NCI-H510A treated with DMSO at 0.1 percent for 48 hours (cell line): ENCODE measurements at places on chromosomes 13 and 19.

DNA sequence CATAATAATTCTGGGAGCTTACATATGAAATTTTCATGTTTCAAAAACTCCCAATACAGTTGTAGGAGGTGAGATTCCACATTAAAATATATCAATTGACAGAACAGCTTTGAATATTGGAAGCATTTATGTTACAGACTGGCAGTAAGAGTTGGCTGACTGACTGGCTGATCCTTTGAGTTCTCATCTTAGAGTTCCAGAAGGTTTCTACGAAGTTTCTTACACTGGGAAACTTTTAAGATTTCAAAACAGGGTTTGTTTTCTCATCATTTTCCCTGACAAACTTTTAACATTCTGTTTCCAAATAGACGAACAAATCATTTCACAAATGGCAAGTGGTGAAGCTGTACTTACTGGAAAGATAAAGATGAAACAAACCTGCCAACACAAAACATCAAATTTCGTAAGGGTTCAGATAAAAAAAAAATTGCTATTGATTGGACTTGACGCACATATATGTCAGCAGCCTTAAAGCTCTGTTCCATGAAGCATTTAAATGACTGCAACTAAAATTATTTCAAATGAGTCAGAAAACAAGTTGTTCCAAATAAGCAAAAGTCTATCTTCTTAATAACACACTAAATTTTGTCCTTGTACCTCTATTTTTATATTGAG is 243.5 kb downstream of the SUCLA2 start:
- DNase-seq, result no peak

DNA sequence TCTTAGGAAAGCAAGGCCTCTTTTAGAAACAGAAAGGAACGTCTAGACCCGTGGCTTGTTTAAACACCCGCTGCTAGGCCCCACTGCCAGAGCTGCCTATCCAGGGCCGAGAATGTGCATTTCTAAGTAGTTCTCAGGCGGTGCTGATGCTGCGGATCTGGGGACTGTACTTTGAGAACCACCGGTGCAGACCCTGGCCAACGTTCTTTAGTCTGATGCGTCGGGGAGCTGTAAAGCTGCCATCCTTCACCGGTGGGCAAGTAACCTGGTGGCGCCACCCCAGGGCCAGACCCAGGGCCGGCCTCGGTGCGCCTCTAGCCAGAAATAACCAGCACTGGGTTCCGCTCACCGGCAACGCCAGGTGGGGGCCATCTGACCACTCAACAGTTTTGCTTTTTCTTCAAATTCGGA is 47.1 kb downstream of the TGDS start:
- peak; percentile 90 for DNase-seq

DNA sequence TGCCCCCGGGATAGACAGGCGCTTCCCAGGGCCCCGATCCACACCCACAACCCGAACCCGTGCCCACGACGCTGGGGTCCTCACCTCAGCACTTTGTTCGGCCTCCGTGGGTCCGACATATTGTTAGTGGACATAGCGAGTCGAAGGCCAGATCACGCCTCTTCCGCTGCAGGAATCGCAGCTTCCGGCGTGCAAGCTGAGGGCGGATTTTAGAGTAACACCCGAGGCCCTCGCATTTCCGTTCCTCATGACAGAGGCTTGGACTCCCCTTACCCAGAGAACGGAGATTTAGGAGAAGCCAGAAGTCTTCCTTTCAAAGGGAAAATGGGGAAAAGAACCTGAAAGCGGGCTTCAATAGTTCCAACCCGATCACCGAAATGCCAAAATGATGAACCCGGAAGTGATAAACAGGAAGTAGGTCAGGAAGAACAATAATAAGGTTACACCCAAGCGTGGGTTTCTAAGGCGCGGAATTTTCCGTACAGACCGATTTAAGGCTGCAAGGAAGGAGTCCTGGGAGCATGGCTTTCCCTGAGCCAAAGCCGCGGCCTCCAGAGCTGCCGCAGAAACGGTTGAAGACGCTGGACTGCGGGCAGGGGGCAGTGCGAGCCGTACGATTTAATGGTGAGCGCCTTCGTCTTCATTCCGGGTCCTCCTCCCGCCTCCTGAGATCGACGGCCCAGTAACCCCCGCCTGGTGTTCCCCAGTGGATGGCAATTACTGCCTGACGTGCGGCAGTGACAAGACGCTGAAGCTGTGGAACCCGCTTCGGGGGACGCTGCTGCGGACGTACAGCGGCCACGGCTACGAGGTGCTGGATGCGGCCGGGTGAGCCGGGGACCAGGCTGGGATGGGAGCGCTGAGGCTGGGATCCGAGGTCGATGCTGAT is 2.9 kb downstream of the WDR83 start:
- DNase-seq, result peak; percentile 92

GRCh38 chr13:75749407-75749806 is 113.3 kb downstream of the LMO7 start:
- DNase-seq, result no peak

- no peak for DNase-seq
Measured at GRCh38 chr19:43395561-43395960, 19.1 kb upstream of the TEX101 start.

DNA sequence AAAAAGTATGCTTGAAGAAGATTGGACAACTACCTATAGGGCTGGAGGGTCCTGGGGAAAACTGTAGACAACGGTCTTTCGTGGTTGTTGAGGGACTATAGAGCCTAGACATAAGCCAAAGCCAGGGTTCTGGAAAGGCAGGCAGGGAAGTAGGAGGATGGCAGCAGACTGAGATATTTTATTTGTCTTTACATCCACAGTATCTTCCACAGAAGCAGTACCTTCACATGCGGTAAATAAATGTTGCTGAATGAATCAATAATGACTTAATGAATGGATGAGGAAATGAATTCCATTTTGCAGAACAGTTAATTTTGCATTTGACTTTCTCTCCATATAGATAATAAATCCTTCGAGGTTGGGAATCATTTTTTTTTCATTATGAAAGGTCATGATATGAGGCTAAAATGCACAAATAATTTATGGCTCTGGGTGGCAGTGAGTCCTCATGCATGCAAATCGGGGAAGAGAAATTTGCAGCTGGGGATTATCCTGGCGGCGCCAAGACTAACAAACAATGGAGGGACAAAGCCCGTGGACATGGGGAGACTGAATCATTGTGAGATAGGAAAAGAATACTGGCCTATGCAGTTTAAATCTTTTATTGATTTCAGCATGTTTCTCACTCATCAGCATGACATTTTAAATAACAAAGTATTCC is 102.0 kb downstream of the ERCC5 start:
- peak; percentile 1 for DNase-seq

GRCh38 chr13:104414771-104415170 is 1348.6 kb upstream of the SLC10A2 start:
- peak; percentile 67 for DNase-seq

- DNase-seq, result no peak
Measured at GRCh38 chr19:57106722-57107235, 13.0 kb upstream of the USP29 start.

DNA sequence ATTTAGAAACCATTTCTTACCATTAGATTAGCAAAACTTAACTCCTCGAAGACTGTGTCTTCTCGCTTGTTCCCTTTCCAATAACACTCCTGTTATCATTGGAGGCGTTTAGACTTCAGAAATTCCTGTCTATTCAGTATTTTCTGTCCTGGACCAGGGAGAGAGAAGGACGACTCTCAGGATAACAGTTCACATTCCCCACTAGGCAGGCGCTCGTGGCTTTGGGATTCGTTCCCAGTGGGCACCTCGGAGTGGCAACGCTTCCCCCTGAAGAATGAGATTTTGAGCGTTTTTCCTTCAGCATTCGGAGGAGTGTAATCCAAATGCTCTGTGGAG is 429 bp upstream of the ZNF225 start:
- DNase-seq, result no peak

DNA sequence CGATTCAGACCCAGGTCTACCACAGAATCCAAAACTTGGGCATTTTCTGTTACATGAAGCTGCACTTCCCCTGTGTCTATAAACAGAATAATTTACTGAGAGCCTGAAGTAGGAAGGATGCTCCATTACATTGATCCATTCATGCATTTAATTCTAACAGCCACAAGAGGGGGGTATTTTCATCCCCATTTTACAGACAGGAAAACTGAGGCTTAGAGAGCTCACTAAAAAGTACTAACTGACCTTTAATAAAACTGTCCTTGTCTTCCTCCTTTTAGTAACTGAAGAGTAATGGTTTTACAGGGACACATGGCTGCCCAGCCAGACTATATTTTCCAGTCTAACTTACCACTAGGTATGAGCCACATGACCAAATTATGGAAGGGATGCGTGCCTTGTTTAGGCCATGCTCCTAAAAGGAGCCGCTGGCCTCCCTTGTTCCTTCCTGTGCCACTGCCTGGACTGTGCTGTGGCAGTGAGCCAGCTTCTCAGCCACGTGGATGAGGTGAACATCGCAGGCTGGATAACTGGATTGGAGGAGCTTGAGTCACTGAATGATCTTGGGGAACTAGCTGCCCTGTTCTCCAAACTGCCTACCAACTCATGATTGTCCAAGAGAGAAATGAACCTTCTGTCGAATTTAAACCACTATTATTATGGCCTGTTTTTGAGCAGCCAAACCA is 108.3 kb downstream of the DOCK9 start:
- DNase-seq, result no peak

GRCh38 chr19:6608940-6609339 is 18.0 kb upstream of the CD70 start:
- DNase-seq, result no peak

- DNase-seq, result no peak
Measured at GRCh38 chr13:35618565-35619083, 142.1 kb upstream of the MAB21L1 start.

GRCh38 chr13:26230703-26231102 is 8.6 kb upstream of the RNF6 start:
- no peak for DNase-seq

DNA sequence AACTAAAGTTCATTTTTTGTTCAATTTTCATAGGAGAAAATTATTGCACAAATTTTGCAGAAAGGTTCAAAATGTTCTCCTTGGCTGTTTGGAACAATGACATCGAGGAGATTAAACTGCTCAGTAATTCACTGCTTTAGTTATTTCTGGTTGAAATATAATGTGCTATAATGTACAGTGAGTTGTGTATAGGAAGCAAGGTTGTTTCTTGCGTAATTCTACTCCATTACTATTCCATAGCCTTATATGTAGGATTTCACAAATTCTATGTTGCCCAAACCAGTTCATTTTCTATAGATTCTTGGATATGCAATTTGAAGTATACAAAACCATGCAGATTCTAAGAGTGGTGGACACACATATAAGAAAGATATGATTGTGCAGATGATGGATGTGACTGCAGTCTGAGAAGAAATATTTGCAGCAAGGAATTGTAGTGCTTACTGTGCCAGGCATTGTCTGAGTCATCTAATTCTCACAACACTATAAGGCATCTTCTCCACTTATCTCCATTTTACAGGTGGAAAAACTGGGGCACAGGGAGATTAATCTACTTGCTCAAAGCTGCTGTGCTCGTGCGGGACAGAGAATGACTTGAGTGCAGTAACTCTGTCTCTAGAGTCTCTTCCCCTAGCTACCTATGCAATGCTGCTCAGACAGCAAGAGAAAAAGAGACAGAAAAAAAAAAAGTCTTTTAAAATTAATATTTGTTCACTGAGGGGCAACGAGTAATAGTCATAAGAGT is 515.5 kb downstream of the MYO16 start:
- DNase-seq, result no peak

DNA sequence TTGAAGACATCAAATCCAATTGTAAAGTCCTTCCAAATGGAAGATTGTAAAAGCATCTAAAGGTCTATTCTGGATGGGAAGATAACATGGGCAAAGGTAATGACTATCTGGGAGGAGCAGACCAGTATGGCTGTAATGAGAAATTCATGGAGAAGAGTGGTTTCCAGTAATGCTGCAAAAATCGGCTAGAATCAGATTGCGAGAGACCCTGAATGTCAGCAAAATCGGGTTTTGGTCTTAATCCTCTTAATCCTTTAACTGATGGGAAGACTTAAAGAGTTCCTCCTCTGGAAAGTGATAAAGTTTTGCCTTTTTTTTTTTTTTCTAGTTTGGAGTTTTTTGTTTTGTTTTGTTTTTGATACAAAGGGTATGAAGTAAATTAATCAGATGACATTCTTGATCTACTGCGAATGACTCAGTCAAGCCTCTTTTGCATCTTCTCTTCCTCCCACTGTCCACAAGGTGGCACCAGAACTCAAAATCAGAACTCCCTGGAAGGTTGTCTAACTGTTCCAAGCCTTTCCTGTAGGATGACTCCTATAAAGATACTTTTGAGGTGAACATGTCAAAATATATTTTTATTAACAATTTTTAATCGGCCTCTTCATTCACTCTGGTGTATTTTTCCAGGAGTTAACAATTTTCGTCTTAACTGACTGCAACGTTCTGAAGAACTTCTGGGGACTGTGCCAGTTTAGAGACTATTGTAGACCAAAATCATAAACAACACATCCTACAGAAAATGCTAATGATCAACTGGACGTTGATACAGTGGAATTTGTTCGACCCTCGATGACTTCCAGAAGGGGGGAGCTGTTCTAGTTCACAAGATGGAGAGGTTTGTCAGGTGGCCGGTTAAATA is 213.3 kb upstream of the MIR17HG start:
- DNase-seq, result peak; percentile 62

DNA sequence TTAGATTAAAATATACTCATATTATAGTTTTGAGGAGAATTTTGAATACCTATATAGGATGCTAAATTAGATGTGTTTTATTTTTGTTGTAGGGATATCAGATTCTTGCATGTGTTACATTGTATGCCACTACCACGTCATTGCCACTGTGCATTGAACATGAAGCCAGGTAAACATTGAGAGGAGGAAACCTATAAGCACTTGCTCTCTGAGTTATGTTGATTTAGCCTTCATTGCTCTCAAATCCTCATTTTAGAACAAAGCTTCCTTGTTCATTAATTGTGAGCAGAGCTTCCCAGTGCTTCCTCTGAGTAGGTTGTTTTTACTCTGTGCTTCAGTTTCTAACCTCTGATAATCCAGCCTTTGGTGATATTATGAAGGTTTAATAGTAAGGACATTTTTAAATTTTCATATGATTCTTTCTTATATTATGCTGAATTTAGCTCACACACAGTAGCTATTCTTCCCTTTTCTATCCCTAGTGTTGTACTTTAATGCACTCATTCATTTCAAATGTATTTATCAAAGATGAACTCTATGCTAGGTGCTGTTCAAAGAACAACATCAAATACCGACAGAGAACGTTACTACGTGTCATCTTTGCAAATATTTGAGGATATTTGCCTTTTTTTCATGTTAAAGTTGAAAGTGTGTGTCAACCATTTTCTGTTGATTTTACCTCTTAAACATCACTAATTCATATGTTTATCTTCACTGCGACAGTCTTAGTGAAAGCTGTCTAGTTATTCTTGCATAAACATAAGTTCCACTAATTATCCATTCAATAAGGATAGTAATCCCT is 1448.0 kb upstream of the MIR17HG start:
- DNase-seq, result peak; percentile 90

DNA sequence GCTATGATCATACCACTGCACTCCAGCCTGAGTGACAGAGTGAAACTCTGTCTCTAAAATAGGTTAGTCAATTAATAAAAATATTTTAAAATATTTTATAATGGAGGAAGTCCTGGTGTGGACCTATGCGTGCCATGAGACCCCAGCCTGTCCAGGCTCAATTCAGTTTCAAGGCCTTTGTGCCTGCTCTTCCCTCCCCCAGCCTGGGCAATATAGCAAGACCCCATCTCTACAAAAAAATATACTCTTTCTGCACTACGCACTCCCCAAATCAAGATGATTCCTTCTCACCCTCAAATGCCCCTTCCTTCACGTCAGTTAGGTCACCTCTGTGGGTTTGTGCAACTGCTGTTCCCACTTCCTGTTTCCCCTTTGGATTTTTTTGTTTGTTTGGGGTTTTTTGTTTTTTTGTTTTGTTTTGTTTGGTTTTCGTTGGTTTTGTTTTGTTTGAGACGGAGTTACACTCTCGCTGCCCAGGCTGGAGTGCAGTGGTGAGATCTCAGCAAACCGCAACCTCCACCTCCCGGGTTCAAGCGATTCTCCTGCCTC is 1.4 kb upstream of the HSH2D start:
- no peak for DNase-seq
